ENCODE measurements at places on chromosomes 6 and 20.

- peak; percentile 27 for DNase-seq
Measured at GRCh38 chr6:14354919-14355572, 237.5 kb downstream of the CD83 start.

DNA sequence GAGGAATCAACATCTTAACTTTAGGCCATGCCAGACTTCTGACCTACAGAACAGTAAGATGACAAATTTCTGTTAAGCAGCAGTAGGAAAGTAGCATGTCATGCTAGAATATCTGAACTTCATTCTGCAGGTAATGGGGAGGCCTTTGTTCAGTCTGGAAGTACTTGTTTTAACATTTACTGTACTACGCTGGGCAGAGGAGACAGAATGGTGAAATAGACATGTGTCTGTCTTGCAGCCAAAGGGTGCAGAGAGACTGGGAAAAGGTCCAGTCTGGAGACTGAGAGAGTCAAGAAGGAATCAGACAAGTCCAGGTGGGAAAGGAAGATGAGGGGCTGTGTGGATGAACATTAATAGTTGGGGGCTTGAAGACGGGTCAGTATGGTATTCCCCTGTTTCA lies 17.5 kb upstream of the ZBTB2 start:
- DNase-seq: no peak

- no peak for DNase-seq
Measured at GRCh38 chr6:120916844-120917243, 417.4 kb downstream of the TBC1D32 start.

GRCh38 chr6:70967049-70967448 lies 10.2 kb upstream of the B3GAT2 start:
- no peak for DNase-seq

DNA sequence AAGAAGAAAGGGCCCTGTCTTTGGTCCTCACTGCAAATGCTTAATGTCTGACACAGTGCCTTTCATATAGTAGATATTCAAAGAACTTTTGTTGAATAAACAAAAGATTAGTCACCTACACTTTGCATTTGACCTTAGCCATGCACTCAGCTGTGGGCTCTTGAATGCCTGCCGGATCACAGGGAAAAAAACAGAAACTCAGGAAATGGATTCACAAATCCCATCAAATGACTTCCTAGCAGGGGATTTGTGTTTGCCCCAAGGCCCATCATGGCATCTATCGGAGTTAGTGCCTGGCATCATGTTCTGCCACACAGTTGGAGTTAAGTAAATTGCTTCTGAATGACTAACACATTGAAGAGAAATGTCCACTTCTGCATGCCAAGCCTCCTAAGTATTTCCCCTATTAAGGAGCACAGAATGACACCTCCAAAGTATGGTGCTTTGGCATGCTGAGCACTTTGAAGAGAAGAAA lies 72.3 kb upstream of the DST start:
- no peak for DNase-seq

GRCh38 chr6:155014670-155015300 lies 19.7 kb downstream of the TIAM2 start:
- DNase-seq: no peak

- peak; percentile 30 for DNase-seq
Measured at GRCh38 chr20:62066339-62066982, 780 bp upstream of the TAF4 start.

- DNase-seq: no peak
Measured at GRCh38 chr20:11158589-11158988, 484.8 kb upstream of the JAG1 start.

DNA sequence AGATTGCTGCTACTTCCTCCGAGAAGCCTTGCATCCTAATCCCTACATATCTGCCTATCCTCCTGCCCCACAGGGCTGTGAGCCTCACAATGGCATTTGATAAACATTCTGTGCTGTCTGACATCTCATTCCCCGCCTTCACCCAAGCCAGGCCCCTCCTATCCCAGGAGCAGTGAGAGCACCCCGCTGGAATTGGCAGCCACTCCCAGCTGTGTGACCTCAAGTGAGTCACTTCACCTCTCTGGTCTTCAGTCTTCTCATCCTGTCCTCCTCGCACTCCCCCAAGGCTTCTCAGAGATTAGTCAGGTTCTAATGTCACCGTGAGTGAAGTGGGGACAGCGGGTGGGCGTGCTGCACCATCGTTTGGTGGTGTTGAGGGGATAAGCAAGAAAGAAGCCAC lies 81.7 kb downstream of the CDH22 start:
- DNase-seq: no peak

DNA sequence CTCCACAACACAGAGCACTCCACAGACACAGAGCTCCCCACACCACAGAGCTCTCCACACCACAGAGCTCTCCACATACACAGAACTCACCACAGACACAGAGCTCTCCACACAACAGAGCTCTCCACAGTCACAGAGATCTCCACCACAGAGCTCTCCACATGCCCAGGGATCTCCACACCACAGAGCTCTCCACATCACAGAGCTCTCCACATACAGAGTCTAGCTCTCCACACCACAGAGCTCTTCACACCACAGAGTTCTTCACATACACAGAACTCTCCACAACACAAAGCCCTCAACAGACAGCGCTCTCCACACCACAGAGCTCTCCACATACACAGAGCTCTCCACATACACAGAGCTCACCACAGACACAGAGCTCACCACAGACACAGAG lies 55.3 kb downstream of the ERMARD start:
- no peak for DNase-seq

DNA sequence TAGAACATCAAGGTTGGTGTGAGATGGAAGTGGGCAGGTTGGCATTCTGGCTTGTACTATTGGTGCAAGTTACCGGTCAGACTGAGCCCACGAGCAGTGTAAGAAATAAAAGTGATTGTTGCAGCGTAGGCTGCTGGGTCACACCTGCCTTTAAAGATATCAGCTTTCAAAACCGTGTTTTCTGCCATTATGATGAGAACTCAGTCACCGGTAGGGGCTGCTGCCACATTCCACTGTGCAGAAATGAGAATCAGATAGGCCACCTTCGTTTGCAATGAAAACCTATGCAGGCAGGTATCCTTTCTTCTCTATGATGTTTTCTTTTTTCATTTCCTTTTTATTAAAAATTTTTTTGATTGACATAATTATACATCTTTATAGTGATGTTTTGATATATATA lies 168.5 kb downstream of the MYLK4 start:
- DNase-seq: no peak

GRCh38 chr6:100194535-100194934 lies 200.5 kb upstream of the MCHR2 start:
- no peak for DNase-seq

DNA sequence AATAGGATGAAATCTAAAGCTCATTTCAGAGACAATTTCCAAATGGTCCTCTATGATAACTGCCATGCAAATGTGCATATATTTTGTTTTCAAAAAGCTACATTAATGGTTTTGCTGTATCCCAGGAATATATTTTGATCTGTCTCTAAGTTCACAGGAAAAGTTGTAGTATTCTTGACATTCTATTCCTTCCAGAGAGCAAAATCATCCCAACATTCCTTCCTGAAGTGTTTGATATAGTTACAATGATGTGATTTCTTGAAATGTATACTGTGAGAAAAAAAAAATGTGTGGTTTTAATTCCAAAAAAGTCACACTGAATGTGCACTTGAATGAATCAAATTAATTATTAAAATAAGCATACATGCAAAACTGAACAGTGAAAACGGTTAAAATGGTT lies 996.0 kb upstream of the CITED2 start:
- DNase-seq: no peak

All from stimulated activated CD4-positive, alpha-beta T cell treated with anti-CD3 and anti-CD28 coated beads, Interleukin-2, amount 100 ng/mL, for 48 hours (primary cell).